ENCODE measurements at places on chromosomes 3 and 15. TPM values are rescaled to one million over a fixed set of nuclear protein-coding genes. Genes with fewer than 3 reads are reported as not detected.

Gene SACM1L
- 11.2 TPM for polyA plus RNA-seq

Gene ADAMTSL3
- polyA plus RNA-seq, result 0.02 TPM

Gene CPN2
- not detected for polyA plus RNA-seq

Gene ARHGEF26
- polyA plus RNA-seq, result 1.2 TPM

Gene MASP1
- polyA plus RNA-seq, result not detected

Gene CAPN3
- polyA plus RNA-seq, result 1.9 TPM

Gene TF
- 0.08 TPM for polyA plus RNA-seq

Gene WDR73
- 49.6 TPM for polyA plus RNA-seq

Data from SK-N-SH (cell line).